ENCODE measurements at places on chromosomes 2 and 18.

GRCh38 chr2:161199912-161200701 lies 39.9 kb downstream of the TANK start:
- DNase-seq = no peak

- no peak for DNase-seq
These were observed 3.3 kb upstream of the SATB2 start for GRCh38 chr2:199460846-199461710.

DNA sequence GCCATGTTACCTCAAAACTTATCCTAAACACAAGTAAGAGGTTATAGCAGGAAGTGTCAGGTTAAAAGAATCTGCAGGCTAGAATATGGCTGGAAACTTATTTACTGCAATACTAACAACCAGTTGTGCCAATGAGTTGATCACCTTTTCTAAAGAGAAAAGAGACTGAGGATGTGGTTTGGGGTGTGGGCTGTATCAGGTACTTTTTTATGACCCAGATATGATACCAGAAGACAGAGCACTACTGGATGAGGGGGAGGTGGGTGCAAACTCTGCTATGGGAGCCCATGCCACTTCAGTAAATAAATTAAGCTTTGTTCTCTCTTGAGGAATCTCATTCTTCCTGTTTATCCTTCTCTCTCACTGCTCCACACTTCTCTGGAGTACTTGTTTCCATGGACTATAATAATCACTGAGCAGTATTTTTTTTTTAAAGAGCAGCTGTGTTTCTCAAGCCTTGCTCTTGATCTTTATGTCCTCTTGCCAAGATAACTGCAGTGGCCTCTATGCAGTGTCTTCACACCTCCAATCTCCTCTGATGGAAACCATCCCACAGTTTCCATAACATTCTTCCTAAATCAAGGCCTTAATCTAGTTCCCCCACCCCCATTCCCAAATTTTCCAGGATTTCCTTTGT lies 51.2 kb upstream of the NOSTRIN start:
- DNase-seq = no peak

GRCh38 chr2:65525616-65526231 lies 93.3 kb upstream of the SPRED2 start:
- no peak for DNase-seq

DNA sequence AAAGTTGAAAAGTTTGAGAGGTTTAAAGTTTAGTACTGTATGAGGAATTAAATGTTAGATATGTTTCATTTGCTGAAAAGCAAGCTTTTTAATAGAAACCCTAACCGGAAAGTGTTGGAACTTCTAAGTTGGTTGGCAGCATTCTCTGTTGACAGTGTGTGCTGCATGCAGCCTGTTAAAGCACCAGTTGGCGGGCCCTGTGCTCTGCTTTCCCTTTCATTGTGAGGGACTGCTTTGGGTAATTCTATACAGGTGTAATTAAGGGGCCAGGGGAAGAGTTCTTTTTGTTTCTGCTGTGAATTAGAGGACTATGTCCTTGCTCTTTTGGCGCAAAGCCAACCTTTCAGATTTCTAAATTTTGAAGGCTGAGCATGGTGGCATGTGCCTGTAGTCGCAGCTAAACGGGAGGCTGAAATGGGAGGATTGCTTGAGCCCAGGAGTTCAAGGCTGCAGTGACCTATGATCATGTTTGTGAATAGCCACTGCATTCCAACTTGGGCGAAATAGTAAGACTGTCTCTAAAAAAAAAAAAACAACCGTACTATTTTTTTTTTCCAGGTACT lies 20.1 kb downstream of the PLEKHB2 start:
- no peak for DNase-seq

DNA sequence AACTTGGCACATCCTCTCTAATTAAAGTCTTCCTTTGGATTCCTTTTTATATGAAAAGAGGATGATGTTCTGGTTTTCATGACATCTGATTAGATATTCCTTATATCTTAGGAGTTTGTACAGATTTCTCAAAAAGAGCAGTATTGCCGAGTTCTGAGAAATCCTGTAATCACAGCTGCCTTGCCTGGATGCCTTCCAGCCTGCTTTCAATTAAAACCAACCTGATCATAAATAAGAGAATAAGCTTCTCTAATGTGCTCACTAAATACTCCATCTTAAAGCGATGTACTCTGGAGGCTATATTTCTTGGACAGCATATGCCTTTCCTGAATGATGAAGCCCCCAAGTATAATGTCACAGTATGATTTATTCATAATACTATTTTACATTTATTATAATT lies 1203.8 kb upstream of the PIK3C3 start:
- no peak for DNase-seq

DNA sequence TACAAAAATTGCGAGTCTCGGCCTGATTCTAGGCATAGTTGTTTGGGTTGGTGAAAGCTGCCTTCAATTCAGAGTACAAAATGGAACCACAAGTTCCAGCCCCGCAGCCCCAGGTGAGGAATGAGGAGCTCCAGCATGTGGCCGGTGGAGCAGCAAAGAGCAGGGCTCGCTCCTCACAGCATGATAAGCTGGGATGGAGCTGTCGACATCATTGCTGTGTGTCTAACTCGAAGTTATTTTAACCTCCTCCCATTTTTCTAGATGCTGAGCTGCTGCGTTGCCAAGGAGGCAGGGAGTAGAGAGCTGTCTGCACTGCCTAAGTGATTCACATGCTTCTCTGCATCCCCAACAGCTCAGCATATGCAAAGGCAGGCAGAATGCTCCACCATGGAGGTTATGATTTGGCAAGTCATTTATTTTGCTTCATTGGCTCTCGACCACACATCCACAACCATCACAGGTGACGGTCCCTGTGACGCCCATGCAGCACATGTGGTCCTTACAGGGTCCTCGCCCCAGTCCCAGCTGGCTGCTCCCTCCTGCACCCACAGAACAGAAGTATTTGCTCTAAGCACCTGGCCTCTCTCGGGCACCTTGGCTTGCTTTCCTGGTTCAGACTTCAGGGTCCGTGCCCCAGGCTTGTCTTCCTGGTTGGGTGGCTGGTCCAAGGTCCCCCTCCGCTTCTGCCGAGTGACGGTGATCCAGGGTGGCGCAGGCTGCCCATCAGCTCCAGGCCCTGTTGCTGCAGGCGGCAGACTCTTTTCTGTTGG lies 66.0 kb upstream of the MGAT4A start:
- no peak for DNase-seq

DNA sequence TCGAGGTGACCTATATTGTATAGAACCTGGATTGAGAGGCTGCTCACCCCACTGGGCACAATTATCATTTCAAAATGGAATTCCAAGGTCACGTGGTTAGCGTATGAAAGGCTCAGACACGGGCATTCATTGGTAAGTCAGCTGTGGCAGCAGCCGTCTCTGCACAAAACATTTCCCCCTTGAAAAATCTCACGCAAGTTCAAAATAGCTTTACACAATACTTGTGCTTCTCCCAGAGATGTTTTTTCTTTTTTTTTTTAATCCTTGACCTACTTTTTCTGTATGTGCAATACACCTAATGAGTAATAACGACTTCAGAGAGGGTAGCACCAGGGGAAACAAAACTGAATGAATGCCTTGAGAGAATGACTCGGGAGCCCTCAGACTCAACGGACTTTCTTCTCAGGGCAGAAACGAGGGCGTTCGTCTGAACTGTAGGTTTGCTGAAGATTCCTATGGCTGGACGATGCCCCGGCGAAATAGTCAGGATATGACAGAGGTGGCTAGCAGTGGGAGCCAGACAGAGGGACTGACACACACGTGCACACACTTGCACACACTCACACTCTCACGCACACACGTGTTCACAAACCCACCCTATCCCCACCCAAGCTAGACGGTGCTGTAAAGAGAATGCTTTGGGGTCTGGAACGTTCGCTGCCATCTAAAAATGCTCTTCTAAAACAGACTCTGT lies 77.8 kb downstream of the PDCL3 start:
- DNase-seq = no peak

DNA sequence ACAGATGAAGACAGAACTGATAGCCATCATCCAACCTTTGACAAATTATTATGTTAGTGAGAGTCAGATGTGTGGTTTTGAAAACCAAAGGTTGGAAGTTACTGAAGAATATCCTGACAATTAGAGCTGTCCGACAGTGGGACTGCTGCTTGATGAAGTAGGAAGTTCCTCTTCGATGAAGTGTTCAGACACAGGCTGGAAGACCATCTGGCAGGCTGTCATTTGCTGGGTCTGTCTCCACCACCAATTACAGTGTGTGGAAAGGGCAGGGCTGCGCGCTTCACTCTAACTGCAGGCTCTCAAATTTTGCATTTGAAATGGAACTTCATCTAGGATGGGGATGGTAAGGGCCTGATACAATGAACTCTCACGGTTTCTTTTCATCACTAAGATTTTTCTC lies 313.8 kb downstream of the PIK3C3 start:
- DNase-seq = no peak

- DNase-seq = no peak
These were observed 453.0 kb downstream of the GALR1 start for GRCh38 chr18:77702686-77703085.

- DNase-seq = no peak
These were observed 298.2 kb upstream of the HNRNPA3 start for GRCh38 chr2:176914371-176914770.

DNA sequence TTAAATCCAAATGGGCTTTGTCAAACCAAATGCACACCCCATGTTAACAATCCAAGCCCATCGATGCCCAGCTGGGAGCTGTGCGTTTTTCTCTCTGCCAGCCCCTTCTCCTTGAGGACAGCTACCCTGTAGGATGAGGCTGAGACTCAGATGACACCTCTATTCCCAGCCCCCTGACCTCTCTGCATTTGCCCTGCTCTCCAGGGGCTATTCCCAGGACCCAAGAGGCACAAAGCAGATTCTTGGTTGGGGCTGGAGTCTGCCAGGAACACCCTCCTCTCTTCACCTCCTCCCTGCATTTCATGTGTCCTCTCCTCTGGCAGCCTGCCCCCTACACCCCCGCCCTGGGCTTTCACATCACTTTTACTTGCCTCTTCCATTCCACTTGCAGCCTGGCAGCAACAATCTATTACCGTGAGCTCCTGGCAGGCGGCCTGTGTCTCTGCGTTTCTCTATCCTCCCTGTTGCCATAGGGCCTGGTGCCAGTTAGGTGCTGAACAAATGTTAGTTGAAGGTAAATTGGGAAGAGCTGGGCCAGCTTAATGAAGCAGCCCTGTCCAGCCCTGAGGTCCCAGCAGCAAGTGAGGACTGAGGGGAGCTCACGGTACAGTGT lies 51.8 kb downstream of the ADD2 start:
- no peak for DNase-seq

DNA sequence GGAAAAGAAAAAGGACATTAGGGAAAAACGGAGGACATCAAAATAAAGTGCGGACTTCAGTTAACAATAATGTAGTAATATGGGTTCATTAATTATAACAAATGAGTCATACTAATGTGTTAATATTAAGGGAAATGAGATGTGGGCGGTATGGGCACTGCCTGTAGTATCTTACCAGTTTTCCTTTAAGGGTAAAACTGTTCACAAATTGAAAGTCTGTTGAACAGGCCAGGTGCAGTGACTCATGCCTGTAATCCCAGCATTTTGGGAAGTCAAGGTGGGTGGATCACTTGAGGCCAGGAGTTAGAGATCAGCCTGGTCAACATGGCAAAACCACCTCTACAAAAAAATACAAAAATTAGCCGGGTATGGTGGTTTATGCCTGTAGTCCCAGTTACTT lies 56.8 kb upstream of the PMAIP1 start:
- no peak for DNase-seq

DNA sequence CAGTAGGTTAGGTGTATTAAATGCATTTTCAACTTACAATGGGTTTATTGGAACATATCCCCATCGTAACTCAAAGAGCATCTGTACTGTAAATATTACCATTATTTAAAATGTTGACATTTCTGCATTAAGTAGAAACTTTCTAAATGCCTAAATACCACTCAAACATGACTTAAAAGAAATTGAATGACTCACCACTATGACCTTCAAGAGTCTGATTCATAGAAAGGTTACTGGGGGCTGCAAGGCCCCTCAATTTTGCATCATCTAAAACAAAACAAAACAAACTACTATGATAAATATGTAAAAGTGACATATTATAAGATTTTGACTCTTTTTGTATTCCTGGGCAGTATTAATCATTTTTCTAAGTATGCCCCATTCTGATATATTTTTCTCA lies 7.6 kb downstream of the WDR35 start:
- no peak for DNase-seq

DNA sequence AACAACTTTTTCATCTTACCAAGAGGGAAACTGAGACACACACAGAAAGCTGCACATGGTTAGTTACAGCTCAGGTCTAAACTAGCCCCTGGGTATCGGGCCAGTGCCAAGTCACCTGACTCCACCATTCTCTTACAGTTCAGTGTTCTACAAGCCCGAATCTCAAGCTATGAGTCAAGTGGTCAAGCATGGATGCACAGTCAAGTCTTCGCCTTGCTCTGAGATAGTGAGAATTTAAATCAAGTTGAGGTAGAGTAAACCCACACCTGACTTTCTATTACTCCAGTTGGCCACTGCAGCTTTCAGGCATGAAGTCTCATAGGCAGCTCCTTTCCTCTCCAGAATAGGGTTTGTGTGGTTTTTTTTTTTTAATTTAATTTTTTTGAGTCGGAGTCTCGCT lies 34.5 kb upstream of the ARL5A start:
- DNase-seq = no peak

- no peak for DNase-seq
These were observed 70.0 kb downstream of the HS1BP3 start for GRCh38 chr2:20580690-20581437.

DNA sequence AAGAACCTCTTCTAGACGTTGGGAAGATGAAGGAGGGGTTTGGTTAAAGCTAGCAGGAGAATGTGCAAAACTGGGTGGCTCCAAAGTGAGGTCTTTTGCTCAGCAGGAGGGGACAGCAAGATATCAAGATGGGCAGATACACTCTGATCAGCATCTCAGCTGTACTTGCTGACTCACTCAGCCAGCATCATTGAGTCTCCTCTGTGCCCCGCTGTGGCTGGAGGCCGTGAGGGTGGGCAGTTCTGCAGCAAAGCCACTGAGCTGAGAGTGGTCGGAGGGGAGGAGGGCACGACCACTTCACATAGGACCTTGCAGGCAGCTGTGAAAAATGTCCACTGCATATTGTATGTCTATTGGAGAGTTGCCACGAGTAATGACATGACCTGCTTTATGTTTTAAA lies 152.0 kb downstream of the CAPN13 start:
- no peak for DNase-seq

DNA sequence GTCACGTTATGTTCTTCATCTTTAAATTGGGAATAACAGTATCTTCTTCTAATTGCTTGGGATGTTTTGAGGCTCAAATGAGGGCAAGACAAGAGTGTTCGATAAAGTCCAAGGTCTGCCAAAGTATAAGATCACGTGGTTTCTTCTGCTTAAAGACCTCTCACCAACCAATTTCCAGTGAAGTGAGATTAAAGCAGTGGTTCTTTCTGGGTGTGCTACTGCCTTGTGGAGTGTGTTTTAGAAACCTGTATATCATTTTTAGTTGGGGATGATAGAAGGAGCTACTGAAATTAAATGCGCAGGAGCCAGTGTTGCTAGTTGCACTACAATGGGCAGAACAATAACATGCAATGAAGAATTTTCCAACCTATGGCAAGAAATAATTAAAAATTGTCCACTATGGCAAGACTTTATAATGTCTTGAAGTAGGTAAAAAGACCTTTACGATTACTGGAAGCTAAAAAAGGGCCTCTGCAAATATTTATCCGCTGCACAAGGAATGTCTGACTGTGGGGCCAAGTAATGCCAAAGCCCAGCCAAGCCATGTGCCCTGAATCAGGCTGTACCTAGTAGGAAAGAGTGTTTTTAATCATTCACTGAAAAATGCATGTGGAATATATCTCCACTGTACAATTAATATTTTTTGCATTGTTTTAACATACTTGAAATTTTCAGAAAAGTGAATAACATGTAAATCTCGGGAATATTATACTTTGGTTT lies 244.5 kb upstream of the REG3G start:
- no peak for DNase-seq

- DNase-seq = no peak
These were observed 12.0 kb downstream of the CDH2 start for GRCh38 chr18:28164771-28165483.
